ENCODE measurements at places on chromosomes 5 and 9.

DNA sequence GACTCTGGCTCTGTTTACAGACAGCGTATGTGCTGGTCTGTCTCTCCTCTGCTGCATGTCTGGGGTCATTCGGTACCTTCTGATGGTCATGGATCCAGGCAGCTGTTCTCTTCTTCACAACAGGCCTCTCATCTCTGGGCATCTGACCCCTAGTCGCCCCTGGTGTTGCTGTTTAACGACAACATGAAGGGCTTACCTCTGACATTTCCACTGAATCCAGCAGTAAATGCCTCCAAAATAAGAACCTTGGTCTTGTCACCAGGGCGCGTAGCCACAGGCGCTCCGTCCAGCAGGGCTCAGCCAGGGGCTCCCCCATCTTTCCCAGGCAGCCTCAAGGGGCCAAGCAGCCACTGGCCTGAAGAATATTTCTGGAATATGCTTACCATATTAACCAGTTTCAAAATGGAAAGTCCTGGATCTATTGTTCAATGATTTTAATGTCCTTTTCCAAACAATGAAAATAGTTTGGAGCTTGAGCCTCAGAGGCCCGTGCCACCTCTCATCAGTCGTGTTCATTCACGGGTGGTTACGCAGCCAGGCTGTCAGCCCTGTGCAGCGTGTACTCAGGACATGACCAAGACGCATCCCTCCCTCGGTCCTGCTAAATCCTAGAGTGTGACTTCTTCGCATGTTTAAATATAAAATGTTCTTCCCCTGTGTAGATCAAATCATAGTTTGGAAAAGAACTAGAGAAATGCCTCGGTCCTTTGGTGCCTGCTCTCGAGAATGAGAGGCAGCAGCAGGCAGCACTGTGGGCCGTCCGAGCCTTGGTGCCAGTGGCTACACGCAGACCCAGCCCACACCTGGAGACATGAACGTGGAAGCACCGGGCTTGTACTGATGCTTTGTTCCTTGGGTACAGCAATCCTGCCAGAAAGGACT is 30.1 kb upstream of the LRRC14B start:
- DNase-seq: no peak

GRCh38 chr5:144484124-144484897 is 313.6 kb downstream of the KCTD16 start:
- DNase-seq: no peak

GRCh38 chr5:76999451-76999850 is 30.8 kb upstream of the AGGF1 start:
- DNase-seq: no peak

DNA sequence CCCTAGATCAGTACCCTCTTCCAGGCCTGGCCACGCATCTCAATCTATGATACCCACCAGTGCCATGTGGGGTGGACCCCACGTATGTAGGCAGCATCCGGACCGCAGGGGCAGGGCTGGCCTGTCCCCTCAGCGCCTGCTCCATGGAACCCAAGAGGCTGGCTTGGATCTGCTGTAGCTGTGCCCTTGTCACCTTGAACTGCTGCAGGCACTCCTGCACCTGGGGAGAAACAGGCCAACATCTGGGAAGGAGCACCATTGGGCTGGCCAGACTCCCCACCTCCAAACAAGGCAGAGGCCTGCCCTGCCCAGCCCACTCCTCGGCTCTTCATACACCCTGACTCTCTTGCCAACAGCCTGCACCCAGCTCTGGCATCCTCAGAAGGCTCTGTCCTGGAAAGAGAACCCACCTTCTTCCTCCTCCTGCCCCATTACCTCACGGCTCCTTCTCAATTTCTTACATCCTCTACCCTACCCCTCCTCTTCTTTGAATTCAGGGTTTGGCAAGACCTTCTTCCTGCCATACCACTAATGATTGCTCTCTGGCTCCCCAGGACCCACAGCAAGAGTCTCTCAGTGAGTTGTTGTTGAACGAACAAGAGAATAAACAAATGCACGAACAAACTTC is 7.7 kb downstream of the HK3 start:
- no peak for DNase-seq

- no peak for DNase-seq
Measured at GRCh38 chr5:141633871-141634561, 2.6 kb downstream of the HDAC3 start.

- DNase-seq: no peak
Measured at GRCh38 chr5:168318240-168318639, 26.8 kb downstream of the WWC1 start.

GRCh38 chr9:4228606-4229005 is 71.3 kb downstream of the GLIS3 start:
- no peak for DNase-seq

- no peak for DNase-seq
Measured at GRCh38 chr9:104506565-104506964, 2.5 kb downstream of the OR13F1 start.

DNA sequence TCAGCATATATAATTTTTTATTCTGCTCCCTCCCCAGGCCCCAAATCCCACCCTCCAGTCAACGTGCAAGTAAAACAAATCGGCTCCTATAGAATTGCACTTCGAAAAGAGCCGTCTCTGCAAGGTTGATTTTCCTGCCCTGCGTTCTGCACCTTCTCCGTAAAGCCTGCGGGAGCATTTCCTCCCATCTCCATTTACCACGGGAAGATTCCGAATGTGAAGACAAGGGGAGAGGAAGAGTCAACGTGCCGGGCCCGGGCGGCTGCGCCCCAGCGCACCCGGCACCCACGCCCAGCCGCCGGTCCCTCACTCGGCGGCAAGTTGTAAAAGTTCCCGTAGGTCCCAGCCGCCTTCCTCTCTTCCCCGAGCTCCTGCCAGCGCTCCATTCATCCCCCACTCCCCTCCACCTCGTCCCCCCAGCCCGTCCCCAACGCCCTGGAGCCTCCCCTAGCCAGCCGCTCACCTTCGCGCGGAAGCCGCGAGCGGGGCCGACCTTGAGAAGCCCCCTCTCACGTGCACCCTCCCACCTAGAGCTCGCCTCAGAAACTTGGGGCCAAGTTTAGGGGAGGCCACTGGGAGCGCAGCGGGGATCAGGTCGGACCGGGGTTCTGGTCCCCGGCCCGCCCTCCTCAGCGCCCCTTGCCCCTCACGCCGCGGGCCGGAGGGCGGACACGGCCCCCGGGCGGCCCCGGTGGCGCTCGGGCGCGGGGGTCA is 431 bp downstream of the BNC2 start:
- DNase-seq: no peak

- DNase-seq: no peak
Measured at GRCh38 chr9:85640425-85640824, 101.3 kb downstream of the AGTPBP1 start.

DNA sequence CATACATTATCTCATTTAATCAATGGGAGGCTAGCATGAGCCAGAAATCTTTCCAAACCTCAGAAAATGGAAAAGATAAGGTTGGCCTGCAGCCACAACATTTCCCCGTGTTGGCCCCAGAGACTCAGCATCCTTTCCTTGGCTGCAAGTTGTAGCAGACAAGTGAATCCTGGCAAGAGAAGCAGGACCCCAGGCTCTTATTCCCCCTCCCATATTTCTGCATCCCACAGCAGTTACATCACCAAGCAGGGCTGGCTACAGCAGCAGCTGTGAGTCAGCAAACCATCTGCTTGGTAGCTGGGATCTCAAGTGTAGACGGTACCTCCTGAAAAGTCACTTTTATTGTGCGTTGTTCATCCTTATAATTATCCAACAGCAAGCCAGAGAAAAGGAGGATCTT is 212.4 kb downstream of the GNA14 start:
- no peak for DNase-seq

DNA sequence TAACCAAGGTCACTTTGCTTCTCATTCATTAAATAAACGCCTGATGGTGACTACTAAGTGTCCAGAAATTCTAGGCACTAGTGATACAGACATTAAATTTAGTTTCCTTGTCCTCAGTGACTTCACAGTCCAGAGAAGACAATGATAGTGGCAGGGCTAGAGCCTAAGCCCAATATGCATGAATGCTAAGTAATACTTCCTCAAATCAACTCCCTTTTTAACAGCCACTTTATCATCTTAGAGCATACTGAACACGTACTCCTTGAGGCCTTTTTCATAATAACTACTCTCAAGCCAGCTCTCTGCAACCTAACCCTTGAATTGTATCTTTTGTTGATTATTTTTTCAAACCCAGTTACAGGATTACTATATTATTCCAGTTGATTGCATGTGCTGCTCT is 74.1 kb downstream of the STX17 start:
- DNase-seq: no peak

DNA sequence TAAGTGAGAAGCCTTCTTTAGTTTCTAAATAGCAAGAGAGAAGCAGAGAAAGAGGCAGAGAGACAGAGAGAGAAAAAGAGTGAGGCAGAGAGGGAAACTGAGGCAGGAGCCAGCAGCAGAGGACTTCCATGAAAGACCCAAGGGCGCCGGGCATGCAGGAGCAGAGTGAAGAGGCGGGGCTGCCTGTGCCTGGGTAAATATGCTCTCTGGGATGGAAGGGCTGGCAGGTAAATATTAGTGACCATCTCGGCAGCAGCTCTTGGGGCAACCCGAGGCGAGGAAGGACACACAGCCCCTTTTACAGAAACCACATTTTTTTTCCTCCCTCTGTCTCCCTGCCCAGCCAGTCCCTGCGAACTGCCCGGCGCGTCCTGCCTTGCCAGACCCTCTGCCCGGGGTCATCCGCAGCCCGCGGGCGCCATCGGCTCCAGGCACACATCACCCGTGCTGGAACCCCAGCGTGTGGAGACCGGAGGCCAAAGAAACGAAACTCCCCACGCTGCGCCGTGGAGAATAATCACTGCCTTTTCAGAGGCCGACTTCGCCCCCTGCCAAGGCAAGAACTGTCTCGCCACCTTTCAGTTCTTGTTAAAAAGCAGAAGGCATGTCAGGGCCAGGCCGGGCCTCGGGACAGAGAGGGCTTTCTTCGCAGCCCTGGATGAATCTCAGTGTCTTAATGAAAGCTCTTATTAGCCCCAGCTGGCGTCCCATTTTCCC is 61.3 kb downstream of the BOD1 start:
- peak; percentile 22 for DNase-seq

GRCh38 chr5:135251093-135251492 is 147.9 kb downstream of the MACROH2A1 start:
- no peak for DNase-seq

DNA sequence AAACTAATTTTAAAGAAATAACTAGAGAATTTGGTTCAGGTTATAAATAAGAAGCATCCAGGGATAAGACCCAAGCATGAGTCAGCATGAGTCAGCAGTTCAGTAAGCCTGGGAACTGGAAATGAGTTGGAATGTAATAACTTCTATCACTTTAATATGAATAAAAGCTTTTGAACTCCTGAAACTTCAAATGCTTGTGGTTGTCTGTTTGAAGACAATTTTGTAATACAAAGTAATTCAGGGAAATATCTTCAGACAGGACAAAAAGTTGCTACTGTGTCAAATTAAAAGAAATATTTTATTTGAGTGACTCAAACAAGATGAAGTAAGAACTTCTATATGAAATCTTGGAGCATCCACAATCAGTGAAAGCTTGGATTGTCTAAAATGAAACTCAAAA is 331.2 kb upstream of the DAB2 start:
- no peak for DNase-seq

DNA sequence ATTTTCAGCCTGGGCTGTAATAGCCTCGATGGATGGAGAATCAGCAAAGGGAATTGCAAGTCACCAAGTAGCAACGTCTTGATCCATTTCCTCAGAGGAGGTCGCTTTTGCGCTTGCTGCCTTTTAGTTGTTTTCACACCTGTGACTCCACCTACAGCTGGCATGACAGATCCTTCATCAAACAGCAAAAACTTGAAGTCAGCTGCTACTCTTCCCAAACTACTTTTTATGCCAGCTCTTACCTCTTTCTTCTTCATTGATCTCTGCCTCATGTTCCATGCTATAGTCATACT is 107.7 kb downstream of the MAT2B start:
- no peak for DNase-seq

- DNase-seq: no peak
Measured at GRCh38 chr5:72372331-72372730, 52.2 kb downstream of the PTCD2 start.

DNA sequence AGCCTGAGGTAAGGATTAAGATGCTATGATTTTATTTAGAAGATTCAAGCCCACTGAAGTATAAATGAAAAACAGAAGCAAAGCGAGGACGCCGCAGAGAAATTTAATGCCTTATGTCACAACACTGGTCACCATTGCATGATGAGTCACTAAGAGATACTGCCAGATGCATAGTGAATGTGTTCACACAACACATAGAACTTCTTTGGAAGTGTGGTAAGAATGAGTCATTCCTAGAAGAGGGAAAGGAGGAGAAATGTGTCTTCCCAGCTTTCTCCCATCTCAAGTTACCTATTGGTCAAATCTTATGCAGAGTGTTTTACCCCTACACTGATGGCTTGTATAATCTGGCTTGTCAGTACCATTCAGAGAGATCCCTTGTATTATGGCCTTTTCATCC is 465.3 kb upstream of the ARRDC3 start:
- no peak for DNase-seq

DNA sequence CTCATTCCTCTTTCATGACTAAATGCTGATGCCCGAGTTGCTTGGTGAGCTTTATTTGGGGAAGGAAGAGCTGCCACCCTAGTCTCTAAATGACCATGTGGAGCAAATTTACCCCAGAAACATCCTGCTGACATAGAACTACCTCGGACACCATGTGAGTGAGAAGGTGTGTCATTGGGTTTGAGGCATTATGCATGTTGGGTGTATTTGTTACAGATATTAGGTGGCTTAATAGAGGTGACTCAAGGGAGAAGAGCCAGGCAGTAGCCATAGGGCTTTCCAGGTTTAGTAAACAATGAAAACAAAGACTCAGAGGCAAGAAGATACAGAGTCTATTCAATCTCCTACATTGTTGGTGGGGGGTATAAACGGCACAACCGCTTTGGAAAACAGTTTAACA is 581.5 kb downstream of the CCDC171 start:
- DNase-seq: no peak

GRCh38 chr5:125176005-125176390 is 429.6 kb upstream of the ZNF608 start:
- no peak for DNase-seq
